Fibroblast of skin of back (primary cell): ENCODE measurements at places on chromosomes 3 and 15.

DNA sequence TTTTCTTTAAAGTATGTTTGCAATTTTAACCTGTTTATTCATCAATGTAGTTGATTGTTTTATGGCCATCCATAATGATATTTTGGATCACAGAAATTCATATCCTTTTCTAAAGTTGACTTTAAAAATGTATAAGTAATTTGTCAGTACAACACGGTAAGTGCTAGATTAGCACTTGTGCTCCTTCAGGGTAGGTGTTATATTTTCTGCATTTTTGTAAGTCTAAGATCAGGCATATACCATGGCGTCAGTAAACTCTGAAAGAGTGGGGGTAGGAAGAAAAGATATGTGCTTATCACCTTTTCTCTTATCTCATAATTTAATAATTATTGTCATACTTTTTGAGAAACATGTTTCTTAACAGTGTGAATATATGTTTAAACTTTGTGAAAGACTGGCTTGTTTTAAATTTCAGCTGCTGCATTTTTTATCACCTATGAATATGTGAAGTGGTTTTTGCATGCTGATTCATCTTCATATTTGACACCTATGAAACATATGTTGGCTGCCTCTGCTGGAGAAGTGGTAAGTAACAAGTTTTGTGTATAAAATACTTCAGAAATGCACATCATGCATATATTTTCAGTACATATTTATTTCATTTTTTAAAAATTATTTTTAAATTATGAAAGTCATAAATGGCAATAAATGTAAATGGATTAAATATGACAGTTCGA is 22.1 kb downstream of the SLC25A26 start:
- DNase-seq, result no peak

DNA sequence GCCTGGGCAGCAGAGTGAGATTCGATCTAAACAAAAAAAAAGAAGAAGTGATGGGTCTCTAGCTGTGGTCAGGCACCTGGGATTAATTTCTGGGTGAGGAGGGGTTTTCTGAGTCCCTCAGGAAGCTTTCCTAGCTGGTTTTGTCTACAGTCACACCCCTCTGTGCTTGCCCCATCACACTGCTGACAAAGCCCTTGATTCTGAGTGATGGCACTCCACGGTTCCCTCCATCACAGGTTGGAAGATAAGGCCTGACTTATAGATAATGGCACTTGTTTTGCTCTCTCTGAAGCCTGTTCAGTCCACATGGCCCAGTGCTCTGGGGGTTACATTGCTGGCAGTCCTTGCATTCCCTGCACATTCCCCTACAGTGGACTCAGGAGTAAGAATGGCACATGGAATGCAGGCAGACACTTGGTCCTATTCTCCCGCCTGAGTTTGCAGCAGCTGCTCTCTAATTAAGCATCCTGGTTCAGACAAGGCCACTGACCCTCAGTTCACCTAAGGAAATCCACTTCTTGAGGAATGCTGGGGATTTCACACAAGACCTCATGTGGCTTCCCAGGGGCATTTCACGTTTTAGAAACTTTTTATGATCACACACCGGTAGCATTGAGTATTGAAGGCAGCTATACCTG is 81.0 kb upstream of the NMNAT3 start:
- DNase-seq, result peak; percentile 90

DNA sequence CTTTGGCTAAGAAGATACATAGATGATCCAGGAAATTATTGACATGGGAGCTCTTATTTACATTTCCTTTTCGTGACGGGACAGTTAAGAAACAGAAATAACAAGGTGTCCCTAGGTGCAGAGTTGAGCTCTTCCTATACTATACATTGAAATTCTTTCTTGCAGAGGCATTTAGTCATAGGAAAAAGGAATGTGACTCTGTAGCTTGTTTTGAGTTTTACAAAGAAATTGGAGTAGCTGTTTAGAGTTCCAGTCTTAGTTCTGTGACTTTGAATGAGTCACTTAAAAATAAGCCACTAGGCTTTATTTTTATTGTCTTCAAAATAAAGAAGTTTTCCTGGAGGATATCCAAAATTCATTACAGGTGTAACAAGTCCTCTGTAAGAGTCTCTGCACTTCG is 723.5 kb upstream of the SGO1 start:
- DNase-seq, result peak; percentile 17

DNA sequence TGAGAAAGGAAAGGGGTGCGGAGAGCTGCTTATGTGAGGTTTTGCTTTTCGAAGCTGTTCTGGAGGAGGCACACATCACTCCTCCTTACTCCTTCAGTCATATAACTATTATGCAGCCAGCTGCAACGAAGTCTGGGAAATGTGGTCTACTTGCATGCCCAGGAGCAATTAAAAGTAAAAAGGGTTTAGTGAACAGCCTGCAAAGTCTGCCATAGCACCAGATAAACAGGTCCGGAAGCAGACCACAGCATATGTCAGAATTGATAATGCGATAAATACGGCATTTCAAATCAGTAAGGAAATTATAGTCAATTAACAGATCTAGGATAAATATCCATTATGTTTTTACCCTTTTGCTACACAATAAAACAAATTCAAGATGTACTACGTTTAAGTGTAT is 99.5 kb downstream of the POLR2M start:
- DNase-seq, result no peak

DNA sequence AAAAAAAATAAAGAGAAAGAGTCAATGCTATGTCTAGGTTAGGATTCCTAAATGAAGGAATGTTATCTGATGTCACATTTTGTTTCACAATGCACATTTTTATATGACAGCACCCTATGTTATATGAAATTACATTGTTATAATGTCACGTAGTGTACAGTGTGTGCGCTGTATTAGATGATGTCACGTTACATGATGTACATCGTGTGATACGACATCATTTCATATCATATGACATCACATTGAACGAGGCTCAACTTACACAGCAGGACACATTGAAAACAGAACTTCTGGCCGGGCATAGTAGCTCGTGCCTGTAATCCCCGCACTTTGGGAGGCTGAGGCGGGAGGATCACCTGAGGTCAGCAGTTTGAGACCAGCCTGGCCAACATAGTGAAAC is 150.0 kb downstream of the OCA2 start:
- no peak for DNase-seq

- DNase-seq, result peak; percentile 86
Observed at GRCh38 chr15:29821416-29822099, 710 bp downstream of the TJP1 start.

DNA sequence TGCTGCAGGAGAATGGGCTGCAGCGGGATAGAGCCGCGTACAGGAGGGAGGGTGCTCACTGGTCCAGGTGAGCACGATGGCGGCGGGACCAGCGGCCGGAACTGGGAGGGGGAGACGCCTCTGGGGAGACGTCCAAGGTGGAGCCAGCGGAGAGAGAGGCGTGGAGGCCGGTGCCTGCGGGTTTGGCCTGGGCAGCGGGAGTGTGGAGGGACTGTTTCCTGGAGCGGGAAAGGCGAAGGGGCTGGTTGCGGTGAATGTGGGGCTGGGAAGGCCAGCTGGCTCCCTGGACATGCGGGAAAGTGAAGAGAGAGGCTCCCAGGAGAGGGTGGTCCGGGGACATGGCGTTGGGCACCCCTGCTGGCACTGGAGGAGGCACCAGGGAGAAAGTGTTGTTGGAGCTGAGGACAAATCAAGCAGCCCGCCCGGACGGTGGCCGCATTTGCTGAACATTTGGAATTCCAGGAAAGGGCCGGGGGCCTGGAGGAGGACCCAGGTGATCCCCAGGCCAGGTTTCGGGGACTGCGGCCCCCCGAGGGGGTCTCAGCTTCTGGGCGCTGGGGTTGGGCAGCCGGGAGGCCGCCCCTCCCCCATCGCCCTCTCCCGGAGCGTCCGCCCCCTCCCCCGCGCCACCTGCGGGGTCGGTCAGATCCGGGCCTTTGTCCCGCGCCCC is 34.3 kb downstream of the DNAJB8 start:
- no peak for DNase-seq

- peak; percentile 85 for DNase-seq
Observed at GRCh38 chr15:78811124-78811824, at the start of gene ADAMTS7. ADAMTS7 (minus strand) TSS chr15:78811464; CDS start chr15:78811220, 244 bp downstream.

DNA sequence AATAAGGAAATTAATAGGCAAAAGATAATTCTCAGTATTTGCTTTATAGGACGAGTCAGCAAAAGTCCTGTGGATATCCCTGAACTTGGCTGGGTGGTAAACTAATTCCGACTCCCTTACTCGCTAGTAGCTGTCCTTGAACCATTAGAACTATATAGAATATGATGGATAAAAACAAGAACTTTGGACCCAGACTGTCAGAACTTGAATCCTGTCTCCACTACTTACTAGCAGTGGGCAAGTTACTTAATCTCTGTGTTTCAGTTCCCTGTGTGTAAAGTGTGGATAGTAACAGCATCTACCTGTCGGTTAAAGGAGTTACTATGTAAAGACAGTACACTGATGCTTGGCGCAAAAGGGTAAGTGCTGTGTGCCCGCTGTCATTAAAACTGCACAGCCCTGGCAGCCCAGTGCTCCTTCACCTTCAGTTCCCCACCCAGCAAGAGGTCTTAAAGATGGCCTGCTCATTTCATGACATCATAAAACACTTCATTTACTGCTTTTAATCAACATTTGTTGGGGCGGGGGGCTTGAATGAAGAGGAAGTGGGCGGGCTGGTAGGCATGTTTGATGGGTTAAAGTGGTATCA is 7.3 kb downstream of the TPM1 start:
- DNase-seq, result peak; percentile 50

DNA sequence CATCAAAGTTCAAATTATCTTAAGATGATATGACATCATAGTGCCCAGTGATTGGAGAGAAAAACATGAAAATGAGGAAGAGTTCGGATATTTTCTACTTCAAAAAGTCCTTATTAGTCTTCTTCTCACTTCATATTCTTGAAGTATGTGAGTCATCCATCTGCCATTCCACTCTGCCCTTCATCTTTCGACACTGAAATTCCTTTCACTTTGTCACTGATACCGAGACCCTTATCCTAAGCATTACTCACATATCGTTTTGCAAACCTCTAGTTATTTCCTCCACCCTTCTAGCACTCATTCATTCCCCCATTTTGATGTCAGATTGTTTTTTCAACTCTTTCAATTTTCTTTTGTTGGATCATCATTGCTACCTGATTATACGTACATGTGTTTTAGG is 4.0 kb downstream of the OR5H14 start:
- peak; percentile 0 for DNase-seq

- DNase-seq, result no peak
Observed at GRCh38 chr3:59788801-59789200, 739.0 kb upstream of the CFAP20DC start.

GRCh38 chr3:66299891-66300290 is 79.1 kb downstream of the SLC25A26 start:
- no peak for DNase-seq

- DNase-seq, result peak; percentile 96
Observed at GRCh38 chr15:71237456-71238188, 122.4 kb downstream of the THSD4 start.

DNA sequence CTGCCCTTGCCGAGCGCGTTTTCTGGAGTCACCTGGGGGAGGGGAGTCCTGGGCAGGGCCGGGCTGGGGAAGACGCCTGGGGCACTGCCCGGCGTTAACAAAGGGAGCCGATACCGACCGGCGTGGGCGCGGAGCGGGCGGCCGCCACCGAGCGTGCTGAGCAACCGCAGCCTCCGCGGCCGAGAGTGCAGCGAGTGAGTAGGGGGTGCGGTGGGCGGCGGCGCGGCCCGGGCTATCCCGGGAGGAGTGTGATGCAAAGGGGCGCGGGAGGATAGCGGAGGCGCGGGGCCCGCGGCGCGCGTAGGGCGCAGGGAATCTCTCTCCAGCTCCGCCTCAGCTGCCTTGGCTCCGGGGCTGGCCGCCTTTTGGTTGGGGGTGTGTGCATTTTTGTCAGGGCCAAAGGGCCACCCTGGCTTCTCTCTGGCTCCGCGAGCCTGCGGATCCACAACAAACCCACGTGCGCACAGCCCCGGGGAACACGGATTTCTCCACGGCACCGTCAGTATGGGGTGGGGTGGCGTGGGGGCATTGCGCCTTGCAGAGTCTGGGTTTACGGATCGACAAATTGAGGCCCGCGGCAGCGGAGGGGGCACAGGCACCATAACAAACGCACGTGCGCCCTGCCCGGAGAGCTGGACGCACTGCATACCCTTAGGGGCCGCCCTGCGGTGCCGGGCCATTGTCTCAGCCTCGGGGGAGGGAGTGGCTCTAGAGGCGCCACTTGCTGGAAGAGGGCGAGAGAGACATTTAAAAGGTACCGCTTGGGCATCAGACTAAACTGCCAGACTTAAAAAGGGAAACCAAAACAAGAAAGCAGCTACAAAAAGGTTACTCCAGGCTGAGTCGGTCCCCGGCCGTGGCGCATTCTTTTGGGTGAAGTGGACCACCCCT is 560 bp downstream of the ST6GAL1 start:
- peak; percentile 53 for DNase-seq

- DNase-seq, result peak; percentile 44
Observed at GRCh38 chr3:136250903-136251460, 842 bp downstream of the PCCB start.

- DNase-seq, result no peak
Observed at GRCh38 chr15:41879321-41879845, 14.5 kb downstream of the SPTBN5 start.

DNA sequence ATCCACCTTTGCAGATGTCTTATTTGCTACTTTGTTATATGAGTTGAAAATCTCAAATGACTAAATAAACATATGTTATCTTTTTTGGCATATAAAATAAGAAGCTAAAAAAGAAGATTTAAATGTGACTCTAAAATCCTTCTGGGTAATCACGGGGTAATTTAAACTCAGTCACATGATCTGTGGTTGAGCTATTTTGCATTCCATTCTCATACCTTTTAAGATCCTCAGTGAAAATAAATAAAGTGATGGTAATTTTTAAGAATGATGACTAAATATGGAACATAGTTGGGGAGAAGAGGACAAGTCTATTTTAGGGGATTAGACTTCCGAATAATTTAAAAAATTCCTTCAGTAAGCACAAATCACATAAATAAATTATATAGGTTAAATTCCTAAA is 1076.8 kb downstream of the TUSC7 start:
- DNase-seq, result peak; percentile 57

- no peak for DNase-seq
Observed at GRCh38 chr3:23831517-23832394, 26.0 kb downstream of the UBE2E1 start.

- no peak for DNase-seq
Observed at GRCh38 chr3:124814620-124815421, 72.3 kb downstream of the ITGB5 start.

- DNase-seq, result peak; percentile 6
Observed at GRCh38 chr3:88057630-88058305, 1.0 kb downstream of the CGGBP1 start.

DNA sequence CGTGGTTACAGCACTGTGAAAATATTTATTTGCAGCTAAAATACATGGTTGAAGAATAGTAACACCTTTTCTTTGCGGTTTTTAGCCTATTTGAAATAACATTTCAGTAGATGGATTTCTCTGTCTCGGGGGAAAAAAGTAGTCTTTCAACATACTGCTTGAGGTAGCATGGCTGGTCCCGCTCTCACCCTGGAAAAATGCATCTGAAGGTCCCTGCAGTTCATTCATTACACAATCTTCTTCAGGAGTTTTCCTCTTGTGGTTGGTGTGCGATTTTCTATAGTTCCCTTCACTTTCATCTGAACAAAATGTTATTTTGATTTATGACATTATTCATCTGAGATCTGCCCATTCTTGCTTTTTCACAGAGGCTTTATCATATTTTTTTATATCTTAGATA is 75.9 kb downstream of the STRIT1 start:
- DNase-seq, result no peak
